GF-D8 (cell line): ENCODE measurements at places on chromosomes 2 and 18.

DNA sequence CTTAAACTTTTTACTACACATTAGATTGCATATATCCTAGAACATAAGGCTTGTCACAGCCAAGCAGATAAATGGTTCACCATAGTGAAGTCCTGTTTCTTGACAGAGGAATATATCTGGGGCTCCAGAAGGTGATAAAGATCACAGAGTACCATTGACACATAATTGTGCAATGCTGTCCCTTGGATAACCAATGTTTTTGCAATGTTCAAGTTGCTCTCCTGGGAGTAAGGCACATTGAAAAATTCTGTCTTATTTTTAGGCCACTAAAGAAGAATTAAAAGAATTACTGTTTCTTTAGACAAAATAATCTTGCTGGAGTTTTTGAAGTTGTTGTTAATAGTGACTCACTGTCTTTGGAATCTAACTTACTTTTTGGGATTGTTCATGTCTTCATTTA is 1132.8 kb downstream of the LRP1B start:
- no peak for DNase-seq

- no peak for DNase-seq
Observed at GRCh38 chr2:182167882-182168281, 182.2 kb downstream of the PPP1R1C start.

DNA sequence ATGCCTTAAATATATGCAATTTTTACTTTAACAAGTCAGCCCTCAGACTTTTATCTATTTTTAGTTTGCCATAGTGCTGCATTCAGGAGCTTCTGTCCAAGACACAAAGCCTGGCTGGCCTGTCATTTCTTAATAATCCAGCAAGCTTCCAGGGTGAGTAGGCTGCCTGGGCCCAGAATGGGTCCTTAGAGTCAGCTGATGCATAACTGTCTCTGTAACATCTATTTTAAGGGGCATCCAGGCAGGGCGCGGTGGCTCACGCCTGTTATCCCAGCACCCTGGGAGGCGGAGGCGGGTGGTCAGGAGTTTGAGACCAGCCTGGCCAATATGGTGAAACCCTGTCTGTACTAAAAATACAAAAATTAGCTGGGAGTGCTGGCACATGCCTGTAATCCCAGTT is 11.8 kb upstream of the GNLY start:
- DNase-seq = no peak

GRCh38 chr2:45708501-45708900 is 57.0 kb downstream of the PRKCE start:
- no peak for DNase-seq

DNA sequence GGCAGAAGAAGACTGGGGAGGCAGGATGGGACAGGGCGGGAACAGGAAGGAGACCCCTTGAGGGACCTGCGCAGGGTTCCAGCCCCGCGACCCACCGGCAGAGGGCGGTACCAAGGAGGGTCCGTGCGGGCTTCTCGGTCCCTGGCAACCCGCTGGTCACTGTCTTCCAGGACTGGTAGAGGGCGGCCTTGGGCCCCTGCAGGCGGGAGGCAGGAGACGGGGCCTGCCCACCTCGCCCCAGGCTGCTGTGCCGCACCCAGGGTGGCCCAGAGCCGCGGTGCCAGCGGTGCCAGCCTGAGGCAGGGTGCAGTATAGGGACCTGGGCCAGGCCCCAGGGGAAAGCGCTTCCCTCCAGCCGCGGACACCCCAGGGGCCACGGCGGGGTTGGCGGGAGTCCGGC is 34.5 kb downstream of the NEURL3 start:
- DNase-seq = no peak

DNA sequence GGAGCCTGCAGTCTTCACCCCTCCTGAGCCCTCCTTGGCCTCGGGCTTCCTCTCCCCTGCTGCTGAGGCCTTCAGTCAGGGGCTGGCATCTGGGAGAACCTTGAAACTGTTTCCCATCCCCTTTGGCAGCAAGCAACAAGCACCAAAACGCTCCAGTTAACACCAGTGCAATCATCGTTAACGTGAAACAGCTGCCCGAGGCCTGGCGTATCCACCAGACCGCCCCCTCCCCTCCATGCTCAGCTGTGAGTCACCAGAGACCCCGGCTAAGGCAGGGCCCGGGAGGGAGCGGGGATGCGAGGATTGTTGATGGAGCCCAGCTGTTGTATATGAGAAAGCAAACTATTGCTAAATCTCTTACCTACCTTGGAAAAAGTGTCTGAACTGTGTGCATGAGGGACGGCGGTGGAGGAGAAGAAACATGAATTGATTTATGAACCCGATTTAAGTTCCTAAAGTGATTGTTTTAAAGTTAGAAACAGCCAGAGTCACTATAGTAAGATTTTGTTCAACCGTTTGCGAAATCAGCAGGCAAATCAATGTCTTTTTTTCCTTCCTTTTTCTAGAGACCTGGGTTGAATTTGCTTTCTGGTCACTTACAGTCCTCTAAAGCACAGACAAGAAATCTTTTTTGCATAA is 5.2 kb downstream of the ZFP36L2 start:
- peak; percentile 79 for DNase-seq

GRCh38 chr18:75492852-75493251 is 65.3 kb upstream of the SMIM21 start:
- DNase-seq = no peak

DNA sequence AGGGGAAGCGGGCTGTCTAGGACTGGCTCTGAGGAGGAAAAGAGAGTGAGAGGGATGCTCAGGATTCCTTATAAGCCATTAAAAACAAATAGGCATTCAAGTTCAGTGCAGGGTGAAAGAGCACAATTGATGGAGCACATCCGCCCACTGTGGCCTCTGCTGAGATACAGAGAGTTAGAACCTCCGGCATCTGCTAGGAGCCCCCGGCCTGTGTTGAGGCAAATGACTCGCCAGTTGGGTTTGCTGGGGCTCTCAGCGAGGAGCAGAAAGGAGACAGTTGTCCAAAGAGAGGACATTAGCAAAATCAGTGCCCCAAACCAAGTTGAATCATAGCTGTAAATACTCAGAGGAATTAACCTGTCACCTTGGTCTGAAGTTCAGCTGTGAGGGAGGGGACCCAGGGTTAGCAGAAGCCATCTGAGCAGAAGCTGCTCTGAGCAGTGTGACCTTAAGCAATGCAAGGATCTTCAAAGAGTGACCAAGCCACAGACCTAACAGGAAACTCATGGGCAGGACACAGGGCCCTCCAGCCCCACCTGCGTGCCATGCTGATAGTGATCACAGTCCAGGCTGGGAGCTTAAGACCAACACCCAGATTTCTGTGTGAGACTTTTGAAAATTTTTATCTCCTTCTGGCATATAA is 23.3 kb upstream of the IL18RAP start:
- no peak for DNase-seq

GRCh38 chr18:68703326-68703725 is 11.6 kb downstream of the TMX3 start:
- DNase-seq = no peak

GRCh38 chr2:42510608-42511243 is 16.9 kb upstream of the KCNG3 start:
- DNase-seq = no peak

DNA sequence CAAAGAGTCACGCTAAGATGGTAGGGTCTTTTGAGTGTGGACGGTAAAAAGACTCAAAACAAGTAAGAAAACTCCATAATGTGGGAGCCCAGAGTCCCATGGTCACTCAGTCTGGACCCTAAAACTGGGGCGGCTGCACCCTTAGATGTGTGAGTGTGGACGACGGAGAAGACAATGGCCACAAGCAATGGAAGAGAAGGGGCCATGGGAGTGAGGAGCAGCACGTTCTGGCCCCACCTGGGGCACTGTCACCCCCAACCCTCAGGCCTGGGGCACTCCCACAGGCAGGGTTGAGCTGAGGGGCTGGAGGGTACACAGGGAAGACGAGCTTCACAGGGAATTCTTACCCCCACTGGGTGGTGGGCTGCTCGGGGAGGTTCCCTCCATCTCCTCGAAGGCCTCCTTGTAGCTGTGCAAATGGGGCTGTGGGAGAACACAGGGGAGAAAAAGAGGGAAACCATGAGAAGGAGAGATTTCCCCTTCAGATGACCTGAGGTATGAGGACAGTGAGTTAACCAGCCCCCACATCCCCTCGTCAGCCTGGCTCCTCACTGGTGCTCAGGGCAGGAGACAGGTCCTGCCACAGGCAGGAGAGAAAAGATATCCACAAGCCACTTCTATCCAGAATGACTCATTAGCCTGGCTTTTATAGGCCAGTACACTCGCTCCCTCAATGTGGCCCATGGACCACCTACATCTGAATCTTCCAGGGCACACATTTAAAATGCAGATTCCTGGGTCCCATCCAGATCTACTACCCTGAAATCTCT is 167.9 kb downstream of the TNS1 start:
- DNase-seq = no peak

DNA sequence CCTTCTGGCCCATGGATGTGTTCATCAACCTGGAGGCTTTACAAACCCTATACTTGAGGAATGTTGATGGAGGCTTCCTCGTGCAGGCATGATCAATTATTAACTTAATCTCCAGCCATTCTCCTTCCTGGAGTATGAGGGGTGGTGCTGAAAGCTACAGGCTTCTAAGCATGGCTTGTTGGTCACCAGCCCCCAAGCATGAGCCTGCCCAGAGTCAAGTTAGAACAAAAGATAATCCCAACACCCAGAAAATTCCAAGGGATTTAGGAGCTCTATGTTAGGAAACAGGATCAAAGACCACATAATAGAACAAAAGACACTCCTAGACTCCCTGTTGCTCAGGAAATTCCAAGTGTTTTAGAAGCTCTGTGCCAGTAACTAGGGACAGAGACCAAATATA is 63.1 kb downstream of the FAM171B start:
- no peak for DNase-seq

DNA sequence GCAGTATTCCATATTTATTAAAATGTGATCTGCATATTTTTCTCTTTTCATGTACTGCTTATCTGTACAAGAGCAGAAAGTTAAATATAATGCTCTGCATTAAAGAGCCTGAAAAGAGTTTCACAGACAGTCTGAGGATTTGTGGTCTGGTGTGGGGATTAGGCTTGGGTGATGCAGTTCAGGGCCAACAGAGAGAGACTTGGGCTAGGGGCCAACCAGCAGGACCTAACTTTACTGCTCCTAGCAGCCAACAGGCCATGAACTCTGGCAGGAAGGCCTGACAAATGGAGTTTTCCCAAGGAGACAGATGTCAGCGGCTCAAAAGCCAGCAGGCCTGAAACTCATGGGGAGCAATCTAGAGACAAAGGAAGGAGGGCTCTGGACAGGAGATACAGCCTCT is 169.6 kb downstream of the LRRTM1 start:
- no peak for DNase-seq

GRCh38 chr18:50075772-50076171 is 119.2 kb downstream of the MYO5B start:
- DNase-seq = no peak
